Fibroblast of skin of scalp (primary cell): ENCODE measurements at places on chromosomes 2 and 18.

DNA sequence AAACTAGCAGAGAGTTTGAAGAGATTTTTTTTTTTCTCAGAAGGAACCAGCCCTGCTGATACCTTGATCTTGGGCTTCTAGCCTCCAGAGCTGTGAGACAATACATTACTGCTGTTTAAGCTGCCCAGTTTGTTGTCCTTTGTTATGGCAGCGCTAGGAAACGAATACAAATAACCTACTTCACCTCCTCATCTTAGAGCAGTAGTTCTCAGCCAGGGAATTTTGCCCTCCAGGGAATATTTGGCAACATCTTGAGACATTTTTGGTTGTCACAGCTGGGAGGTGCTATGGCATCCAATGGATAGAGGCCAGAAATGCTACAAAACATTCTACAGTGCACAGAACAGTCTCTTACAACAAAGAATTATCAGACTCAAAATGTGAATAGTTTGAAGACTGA, 43.9 kb upstream of the BCL11A start:
- DNase-seq, result no peak

GRCh38 chr2:216606551-216607276, 26.5 kb upstream of the IGFBP2 start:
- peak; percentile 69 for DNase-seq

- DNase-seq, result no peak
Observed at GRCh38 chr2:150474326-150475074, 13.0 kb downstream of the RND3 start.

GRCh38 chr18:22179174-22179573, 9.8 kb downstream of the GATA6 start:
- DNase-seq, result no peak

GRCh38 chr2:152415796-152416195, 80.8 kb downstream of the FMNL2 start:
- no peak for DNase-seq
